ENCODE measurements at places on chromosomes 16 and 17.

- no peak for DNase-seq
Measured at GRCh38 chr16:56775162-56775561, 45.2 kb downstream of the NUP93 start.

- no peak for DNase-seq
Measured at GRCh38 chr16:89055313-89055712, 38.3 kb upstream of the ACSF3 start.

DNA sequence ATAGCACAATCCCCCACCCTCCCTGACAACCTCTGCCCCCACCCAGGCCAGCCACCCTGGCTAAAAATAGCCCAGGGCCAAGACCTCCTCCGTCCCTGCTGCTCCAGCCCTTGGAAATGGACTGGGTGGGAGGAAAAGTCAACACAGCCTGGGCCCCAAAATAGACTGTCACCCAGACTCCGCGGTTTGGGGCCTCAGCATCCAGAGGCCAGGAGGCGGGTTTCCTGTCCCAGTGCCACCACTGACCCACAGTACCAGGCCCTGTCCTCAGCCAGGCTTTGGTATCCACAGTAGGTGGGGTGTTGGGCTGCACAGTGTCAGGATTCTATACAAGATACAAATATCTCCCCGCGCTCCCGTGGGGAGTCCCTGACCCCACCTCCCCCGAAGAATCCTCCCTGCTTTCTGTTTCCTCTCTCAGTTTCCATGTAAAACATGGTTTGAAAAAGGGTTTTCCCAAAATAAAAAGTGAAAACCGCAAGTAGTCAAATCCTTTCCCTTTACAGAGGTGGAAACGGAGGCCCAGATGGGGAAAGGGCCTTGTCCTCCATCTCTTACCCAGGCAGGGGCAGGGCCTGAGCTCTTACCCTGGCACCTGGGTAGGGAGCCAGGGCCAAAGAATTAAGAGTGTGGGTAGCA is 20.1 kb downstream of the CPNE2 start:
- DNase-seq, result no peak

DNA sequence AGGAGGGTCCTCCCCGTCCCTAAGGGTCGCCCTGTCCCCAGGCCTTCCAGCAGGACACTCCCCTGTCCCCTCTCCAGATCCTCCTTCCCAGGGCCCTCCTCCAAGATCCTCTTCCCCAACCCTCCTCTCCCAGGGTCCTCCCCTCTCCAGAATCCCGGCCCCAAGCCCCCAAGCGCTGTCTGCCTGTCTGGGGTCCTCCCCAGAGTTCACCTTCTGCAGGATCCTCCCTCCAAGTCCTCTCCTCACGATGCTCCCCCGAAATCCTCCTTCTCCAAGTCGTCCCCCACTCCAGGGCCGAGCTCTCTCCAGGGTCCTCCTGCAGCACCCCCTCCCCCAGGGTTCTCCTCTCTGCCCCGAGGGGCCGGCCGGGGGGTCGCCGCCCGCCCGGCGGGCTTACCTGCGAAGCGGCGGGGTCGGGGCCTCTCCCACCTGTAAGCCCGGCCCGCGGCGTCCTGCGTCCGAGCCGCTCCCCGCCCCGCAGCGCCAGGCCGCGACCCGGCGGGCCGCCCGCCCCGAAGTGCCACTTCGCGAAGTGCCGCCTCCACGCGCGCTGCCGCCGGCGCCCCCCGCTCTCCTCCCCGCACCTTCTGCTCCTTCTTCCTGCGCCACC is 678 bp upstream of the BAIAP2 start:
- no peak for DNase-seq

DNA sequence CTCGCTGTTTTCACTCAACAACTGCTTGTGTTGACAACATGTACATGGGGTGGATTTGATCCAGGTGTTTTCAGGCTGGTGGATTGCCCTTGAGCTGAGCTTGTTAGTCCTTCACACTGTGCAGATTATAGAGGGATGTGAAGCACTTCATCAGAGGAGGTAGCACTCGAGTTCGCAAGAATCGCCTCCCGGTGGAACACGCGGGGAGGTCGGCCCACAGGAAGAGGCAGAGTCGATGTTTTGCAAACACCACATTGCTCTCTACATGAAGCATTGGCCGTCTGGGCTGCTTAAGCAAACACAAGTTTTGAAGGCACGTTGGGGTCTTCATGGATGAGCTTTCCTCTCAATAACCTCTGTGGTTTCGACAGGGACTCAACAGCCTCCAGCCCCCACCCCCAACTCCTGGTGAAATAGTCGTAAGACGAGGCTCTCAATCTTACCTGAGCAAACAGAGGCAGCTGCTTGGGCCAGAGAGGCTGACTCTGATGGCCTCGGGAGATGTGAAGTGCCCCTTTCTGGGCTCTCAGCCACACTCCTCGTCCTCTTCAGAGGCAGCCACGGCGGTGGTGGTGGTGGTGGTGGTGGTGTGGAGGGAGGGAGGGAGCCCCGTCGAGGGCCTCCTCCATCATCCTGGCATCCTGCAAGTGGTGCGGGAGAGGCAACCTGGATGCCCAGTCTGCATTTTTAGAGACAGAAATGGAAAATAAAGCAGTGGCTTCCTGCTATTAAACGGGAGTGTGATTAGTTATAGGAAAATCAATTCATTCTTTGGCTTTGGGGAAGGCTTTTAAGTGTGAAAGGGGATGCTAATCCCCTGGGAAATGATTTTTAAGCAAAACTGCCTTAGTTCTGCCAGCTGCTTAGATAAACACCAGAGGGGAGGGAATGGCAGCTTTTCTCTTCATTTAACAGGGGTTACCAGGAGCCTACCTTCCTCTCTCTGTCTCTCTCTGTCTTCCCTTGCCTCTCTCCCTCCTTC is 552.5 kb upstream of the EEF2KMT start:
- DNase-seq, result no peak

DNA sequence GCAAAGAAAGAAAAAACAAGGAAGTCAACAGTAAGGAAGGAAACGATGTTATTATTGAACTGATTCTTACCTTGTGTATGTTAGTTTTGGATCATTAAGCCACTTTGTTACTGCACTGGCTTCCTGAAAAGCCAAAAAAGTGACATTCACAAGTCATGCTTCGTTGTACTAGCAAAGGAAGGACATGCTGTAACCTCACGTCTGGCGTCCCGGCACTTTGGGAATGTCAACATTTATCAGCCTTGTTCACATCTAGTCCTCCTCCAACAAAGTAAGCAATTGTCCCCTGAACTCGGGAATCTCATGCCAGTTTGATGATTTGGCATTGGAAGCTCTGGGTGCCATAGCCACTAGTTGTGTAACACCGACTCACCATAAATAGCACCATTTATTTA is 731 bp upstream of the MKS1 start:
- DNase-seq, result no peak

DNA sequence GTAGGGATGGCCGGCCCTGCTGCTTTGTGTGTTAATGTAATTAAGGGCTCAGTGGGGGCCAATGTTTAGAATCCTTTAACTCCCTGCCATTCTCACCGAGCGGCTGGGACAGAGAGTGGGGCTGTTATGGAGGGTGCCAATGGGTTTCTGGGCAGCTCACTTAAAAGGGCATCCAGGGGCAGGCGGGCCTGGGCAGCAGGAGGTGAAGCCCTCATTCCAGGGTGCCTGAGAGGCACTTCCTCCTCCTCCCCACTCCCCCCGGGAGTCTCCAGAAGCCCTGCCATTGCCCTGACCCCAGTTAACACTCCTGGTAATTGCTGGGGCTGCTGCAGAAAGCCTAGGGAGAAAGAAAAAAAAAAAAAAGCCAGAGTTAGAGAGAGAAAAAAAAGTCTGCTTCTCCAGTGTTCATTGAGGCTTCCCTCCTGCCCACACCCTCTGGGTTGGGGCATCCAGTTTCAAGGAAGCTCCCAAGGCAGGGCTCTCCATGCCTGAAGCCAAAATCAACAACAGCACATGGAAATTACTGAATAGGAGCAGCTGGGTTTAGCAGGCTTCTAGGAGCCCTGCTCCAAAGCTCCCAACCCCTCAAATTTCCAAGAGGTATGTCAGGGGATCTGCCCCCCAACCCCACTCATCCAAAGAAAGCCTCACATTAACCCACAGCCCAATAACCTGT is 28.0 kb downstream of the CUEDC1 start:
- DNase-seq, result no peak

- no peak for DNase-seq
Measured at GRCh38 chr17:36808180-36808661, 129.1 kb upstream of the LHX1 start.

DNA sequence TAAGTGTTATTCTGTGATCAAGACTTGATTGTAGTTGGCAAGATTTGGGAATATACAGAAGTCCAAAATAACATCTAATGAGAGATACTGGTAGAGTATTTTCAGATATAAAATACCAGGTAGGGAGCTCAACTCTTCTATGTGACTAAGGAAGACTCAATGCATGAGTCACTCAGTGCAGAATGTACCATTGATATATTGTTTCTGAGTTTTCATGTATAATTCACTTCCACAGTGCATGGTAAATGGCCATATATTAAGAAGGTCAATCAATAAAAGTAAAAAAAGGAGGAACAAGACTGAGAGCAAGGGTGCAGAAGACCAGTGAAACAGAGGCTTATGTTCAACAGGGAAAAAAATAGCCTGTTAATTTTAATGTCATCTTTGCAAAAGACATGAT is 1387.9 kb downstream of the CDH8 start:
- no peak for DNase-seq

DNA sequence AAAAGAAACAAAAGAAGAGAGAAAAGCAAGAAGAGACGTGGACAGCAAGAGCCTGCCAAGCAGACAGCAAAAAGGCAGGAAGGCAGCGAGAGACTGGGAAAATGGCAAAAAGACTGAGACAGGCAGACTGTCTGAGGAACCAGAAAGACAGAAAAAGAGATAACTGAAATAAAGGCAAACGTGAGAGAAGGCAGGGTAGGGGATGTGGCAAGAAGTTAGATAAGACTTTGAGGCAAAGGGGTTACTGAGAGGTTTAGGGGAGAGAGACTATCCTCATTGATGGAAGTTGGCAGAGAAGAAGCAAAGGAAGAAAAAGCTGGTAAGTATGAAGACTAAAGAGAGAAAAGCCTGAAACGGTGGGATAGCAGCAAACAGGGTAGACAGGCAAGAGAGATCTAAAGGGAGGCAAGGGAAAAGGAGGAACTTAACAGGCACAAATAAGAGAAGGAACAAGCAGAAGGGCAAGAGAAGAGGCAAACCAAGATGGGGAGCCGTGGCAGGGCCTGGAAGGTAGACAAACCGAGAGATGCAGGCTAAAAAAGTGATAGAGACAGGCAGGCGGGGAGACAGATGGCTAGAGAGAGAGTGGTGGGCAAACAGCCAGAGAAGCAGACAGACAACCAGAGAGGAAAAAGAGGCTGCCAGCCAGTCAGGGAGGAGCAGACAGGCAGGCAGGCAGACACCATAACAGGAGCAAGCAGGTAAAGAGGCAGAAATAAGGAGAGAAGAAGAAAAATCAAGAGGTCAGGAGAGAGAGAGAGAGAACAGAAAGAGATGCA is 7.1 kb upstream of the CHD3 start:
- DNase-seq, result no peak

- DNase-seq, result no peak
Measured at GRCh38 chr17:64327201-64327930, 63.3 kb downstream of the PECAM1 start.

GRCh38 chr16:71254832-71255525 is 24.5 kb upstream of the HYDIN start:
- no peak for DNase-seq

DNA sequence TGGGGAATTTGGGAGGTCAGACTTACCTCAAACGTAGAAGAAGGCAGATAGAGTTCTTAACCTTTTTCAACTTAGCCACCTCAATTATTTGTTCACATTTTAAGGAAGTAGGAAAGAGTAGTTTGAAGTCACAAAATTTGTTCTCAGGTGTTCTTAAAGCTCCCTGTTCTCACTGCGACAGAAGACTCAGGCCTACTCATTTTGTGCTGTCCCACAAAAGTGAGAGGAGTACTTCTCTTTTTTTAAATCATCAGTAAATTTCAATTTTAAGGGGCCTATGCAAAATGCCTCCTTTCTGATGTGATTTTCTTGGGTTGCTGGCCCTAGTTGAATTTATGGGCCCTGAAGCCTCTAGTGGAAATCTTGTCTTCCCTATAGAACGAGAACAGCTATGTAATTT is 133.4 kb downstream of the MAP2K6 start:
- no peak for DNase-seq

DNA sequence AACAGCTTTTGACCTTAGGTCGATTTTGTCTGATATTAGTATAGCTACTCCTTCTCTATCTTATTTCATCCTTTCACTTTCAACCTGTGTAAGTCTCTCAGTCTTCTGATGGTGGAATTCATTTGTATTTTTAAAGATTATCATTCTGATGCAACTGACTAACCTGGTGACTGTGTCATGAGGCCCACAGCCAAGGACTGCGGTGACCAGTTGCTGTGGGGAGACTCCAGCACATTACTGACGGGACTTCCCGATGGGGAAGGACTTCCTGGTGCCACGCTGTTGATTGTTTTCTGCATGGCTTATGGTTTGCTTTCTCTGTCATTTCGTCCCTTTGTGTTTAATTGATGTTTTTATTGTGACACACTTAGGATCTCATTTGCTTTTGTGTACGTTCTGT is 34.2 kb downstream of the RMI2 start:
- DNase-seq, result peak; percentile 66

GRCh38 chr17:38585056-38585917 is 20.5 kb downstream of the SRCIN1 start:
- no peak for DNase-seq

- peak; percentile 32 for DNase-seq
Measured at GRCh38 chr16:68711421-68712139, 25.5 kb upstream of the CDH1 start.

DNA sequence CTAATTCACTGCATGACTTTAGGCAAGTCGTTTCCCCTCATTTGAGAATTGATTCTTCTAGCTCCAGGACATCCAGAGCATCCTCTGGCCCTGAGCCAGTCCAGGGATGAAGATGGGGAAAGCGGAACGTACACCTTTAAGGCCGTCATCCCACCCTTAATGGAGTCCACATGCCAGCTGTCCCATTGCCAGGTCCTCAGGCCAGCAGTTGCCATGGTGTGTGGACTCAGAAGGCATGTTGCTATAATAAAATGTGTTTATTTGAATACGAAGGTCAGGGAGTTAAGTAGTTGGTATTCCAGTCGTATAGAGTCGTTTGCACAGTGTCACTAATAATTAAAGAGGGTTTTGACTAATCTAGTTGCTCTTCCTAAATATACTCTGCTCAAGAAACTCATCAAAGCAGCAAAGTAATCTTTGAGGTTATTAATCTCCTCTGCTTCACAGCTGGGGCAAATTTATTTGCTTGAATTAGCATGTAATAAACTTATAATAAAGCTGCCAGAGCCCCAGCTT is 30.4 kb downstream of the CCDC182 start:
- DNase-seq, result no peak

GRCh38 chr16:69373019-69373418 is 12.8 kb downstream of the TERF2 start:
- DNase-seq, result peak; percentile 3
